Stimulated activated CD4-positive, alpha-beta T cell treated with anti-CD3 and anti-CD28 coated beads, Interleukin-15, amount 100 ng/mL, for 24 hours (primary cell): ENCODE measurements at places on chromosomes 4 and X.

GRCh38 chr4:142585411-142585810 lies 260.7 kb downstream of the INPP4B start:
- DNase-seq: no peak

DNA sequence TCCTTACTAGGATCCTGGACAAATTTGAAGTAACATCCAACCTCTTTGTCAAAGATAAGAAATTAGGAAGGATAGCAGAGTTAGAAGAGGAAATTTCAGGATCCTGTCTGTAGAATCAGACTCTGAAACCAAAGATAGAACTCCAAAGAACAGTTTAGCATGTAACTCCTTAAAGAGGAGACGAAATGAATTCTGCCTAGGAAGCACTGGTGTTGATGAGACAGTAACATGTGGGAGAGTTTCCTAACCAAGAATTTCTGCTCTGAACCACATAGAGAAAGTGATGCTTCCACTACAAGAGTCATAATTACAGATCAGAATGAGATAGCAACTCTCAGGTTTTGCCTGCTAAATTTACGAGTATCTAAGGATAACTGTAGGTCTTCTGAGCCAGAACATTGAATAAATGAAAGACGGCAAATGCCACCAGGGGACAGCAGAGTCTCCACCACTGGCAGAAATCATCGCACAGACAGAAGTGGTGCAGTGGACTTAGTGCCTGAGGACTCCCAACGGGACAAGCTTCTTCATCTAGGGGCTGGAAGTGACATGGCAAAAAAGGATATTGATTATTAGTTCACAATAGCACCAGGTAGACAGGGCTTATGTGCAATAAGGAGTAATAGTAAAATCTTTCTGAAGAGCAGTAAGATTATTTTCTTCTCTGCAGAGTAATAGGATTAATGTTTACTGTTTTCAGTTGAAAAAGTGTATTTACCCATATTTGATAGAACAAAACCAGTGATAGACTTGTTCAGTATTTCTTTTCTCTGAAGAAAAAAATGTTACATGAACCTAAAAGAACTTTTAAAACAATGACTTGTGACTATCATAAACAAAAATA lies 6.7 kb upstream of the PPID start:
- DNase-seq: peak; percentile 57

DNA sequence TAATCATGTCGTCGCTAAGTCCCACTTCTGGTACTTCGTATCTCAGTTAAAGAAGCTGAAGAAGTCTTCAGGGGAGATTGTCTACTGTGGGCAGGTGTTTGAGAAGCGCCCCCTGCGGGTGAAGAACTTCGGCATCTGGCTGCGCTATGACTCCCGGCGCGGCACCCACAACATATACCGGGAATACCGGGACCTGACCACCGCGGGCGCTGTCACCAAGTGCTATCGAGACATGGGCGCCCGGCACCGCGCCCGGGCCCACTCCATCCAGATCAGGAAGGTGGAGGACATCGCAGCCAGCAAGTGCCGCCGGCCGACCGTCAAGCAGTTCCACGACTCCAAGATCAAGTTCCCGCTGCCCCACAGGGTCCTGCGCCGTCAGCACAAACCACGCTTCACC lies 11.3 kb downstream of the PNCK start:
- DNase-seq: peak; percentile 74

DNA sequence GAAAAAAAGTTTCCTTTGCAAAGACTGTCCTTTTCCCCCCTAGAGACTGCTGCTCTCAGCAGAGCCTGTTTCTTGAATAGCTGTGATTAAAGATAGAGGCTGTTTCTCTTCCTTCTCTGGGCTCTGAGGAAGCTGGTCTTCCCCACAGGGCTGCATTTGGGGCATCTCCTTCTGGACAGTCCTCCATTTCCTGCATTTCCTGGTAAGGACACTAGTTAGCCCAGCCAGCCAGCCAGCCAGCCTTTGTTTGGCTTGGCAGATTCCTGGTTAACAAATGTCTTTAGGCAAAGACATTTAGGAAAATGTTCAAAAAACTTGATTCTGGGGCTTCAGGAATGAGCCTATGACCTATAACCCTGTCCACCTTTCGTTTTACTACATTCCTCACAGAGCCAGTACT lies 34.0 kb upstream of the PLAC1 start:
- no peak for DNase-seq

DNA sequence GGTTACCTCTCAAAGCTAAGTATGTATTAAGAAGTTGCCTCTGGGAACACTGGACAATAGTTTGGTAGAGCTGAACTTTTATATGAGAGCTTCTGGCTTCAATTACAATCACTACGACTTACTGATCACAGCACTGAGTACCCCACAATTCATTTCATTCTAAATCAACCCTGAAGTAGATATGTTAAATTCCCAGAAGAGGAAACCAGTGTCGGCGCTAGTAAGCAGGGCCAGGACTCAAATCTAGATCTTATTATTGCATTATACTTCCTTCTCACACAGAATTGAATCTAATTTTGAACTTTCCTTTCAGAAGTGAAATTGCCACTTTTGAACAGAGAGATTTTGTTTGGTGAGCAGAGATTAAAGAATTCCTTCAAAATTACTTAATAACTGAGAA lies 41.8 kb downstream of the HUWE1 start:
- no peak for DNase-seq
